ENCODE measurements at places on chromosomes 4 and X.

GRCh38 chr4:40842725-40843423 is 93.1 kb downstream of the NSUN7 start:
- no peak for DNase-seq

DNA sequence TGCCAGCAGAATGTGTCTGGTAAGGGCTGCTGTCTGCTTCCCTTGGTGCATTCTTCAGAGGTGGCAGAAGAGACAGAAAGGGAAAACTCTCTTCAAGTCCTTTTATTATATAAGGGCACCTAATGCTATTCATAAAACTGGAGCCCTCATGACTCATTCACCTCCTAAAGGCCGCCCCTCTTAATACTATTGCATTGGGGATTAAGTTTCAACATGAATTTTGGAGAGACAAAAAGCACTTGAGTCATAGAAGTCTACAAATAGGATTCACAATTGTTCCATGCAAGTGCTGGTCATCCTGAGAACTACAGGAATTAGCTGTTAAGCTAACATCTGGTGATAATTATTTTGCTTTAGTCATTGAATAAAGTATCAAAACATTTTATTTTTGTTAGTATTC is 349.5 kb downstream of the HS3ST1 start:
- DNase-seq = no peak

GRCh38 chr4:140240237-140240636 is 86.3 kb upstream of the MAML3 start:
- no peak for DNase-seq

- DNase-seq = no peak
These were observed 13.0 kb downstream of the PNMA6E start for GRCh38 chrX:153387987-153388721.

- DNase-seq = no peak
These were observed 630.0 kb upstream of the TENM3 start for GRCh38 chr4:181613200-181613599.

All from muscle of back (tissue), 13 donors.